HuH-7 (cell line): ENCODE measurements at places on chromosomes 4 and X.
A peak's percentile ranks its signal among the peaks of the same experiment; 100 is the strongest.

DNA sequence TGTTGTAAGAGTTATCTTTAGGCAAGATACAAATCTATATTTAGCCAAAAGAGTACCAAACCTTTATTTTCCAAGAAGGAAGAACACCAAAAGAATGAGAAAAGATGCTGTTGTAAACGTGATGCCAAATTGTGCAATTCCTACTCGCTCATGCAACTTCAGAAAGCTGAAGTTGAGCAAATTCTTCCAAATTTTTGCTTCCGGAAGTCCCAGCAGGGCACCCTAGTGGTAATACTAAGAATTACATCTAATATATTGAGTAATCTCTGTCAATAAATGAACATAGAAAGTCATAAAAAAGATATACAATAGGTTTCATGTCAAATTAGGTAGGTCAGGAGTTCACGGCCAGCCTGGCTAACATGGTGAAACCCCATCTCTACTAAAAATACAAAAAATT, 36.0 kb upstream of the SMARCAD1 start:
- no peak for DNase-seq

GRCh38 chr4:165991325-165992180, 118.5 kb downstream of the TLL1 start:
- no peak for DNase-seq

- no peak for DNase-seq
Measured at GRCh38 chrX:149877636-149878035, 3.3 kb upstream of the MAGEA8 start.

- no peak for DNase-seq
Measured at GRCh38 chrX:11899091-11899490, 141.1 kb downstream of the MSL3 start.

GRCh38 chrX:119655125-119655524, 37.8 kb downstream of the SEPTIN6 start:
- no peak for DNase-seq

DNA sequence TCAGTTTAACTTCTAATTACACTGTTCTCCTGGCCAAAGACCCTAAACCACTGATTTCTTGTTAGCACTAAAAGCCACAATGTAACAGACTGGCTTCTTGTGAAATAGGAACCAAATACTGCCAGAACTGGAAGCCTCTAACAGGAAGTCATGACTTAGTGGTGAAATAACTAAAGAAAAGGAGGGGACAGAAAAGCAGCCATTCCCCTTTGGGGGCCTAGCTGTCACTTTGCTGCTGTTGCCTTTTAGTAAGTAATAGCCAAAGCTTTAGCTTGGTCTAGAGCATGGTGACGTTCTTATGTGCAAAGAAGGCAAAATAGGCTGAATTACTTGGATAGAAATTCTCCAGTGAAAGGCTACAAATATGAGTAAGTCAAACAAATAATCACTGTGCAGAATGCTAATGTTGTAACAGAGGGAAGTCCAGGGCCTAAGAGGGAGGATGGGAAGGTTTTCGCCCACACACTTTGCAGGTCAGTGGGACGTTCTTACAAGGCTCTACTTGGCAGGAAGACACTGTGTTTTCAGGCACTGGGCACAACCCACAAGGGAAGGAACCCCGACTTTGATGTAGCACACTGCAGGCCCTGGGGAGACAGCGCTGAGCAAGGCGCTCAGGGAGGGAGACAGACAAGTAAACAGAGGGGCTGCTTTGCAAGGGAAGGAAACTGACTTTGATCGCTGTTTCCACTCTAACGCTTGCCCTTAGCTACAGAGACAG, 16.7 kb downstream of the GAB3 start:
- no peak for DNase-seq

GRCh38 chr4:140857111-140857510, 100.9 kb upstream of the TBC1D9 start:
- DNase-seq, result no peak

GRCh38 chr4:68271851-68272357, 26.4 kb upstream of the TMPRSS11B start:
- DNase-seq, result peak; percentile 49

- DNase-seq, result no peak
Measured at GRCh38 chrX:150813922-150814321, 84.5 kb downstream of the CD99L2 start.

DNA sequence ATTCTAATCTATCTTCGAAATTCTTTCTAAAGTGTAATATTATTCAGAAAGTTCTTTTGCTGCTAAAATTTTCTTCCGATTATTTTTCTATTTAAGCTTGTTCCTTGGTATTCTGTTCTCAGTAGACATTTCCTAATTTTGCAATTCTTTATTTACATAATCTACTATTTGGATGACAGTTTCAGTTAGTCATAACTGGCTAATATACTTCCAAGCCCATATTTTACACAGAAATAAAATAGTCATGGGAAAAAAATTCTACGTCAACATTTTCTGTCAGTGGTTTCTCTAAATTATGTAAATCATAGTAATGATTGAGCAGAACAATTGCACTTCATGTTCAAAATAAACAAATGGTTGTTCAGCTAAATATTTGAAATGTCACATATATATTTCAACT, 178.0 kb upstream of the ANKRD50 start:
- no peak for DNase-seq

DNA sequence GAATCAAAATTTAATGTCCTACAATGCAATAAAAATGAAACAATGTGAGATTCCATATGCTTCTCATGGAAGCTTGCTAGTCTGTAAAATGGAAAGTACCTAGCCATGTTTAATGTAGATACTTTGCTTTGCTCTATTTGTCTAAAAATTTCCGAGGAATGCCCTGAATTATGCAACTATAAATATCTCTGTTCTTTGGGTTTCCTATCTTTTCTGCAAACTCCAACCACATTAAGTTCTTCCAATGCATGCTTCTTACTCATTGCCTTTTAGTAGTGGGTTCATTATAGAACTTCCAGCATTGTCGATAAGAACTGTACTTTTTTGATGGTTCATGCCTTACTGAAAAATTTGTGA, 178.3 kb downstream of the RASL11B start:
- DNase-seq, result no peak

DNA sequence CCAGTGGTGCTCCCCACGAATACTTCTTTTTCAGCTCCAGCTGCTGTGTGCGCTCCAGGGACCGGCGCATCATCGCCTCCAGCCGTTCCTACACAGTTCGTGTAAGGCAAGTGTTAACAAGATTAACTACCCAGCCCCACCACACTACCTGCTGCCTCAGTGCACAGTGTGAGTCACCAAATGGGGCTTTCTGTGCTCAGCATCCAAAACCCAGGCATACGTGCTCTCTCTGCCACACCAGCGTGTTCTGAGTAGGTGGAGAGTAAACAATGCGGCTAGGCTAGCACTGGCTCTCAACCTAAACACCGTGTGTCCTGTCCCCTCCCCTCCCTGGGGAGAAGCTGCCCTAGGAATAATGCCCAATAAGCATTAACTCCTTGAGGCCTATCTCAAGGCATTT, 60.0 kb downstream of the MAP7D2 start:
- DNase-seq, result no peak

DNA sequence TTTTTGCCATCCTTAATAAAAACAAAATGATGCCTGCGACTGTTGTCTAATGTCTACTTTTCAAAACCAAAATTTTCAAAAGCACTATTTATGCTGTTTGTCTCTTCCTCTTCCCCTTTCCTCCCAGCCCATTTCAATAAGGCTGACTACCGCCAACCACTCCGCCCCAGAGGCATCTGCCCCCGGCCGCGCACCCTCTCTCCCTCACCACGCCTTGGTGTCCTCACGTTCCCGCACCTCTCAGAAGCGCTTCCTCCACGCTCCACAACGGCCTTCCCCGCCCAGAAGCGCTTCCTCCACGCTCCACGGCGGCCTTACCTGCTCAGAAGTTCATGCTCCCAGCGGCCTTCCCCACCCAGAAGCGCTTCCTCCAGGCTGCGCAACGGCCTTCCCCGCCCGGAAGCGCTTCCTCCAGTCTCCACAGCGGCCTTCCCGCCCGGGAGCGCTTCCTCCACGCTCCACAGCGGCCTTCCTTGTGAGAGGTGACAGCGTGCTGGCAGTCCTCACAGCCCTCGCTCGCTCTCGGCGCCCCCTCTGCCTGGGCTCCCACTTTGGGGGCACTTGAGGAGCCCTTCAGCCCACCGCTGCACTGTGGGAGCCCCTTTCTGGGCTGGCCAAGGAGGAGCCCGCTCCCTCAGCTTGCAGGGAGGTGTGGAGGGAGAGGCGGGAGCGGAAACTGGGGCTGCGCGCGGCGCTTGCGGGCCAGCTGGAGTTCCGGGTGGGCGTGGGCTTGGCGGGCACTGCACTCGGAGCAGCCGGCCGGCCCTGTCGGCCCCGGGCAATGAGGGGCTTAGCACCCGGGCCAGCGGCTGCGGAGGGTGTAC, 490.4 kb upstream of the ZFP42 start:
- DNase-seq, result no peak

DNA sequence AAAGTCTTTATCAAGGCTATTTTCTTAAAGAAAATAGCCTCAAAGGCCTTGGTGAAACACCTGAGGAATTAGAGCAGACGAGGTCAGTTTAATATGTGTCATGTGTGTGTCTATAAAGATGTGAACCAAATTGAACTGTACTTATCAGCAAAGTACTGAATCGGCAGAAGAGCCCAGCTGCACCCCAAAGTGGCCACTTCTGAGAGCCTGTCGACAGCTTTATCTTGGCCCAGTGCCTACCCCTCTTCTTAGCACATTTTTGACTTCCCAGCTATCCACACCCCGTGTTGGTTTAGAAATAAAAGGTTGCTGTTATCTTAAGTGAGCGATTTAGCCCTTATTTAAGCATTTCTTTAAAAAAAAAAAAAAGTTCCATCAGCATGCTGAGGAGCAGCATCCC, 329.7 kb downstream of the FBXW7 start:
- DNase-seq, result no peak

DNA sequence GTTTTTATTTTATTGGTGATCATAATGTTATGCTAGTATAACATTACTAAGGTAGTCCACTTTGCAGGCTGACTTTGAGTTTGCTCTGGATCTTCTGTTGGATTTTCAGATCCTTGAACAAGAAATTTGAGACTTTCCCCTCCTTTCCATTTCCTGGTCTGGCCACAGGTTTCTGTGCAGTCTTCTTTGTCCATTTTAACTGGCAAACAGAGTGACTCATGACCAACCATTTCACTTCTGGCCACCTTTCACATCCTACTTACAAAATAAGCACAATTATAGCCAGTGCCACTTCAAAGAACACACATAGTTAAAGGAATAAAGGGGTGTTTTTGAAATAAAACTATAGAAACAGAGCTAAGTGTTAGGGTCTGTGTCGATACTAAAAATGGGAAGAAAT, 8.4 kb downstream of the ANK2 start:
- no peak for DNase-seq

GRCh38 chr4:55794053-55794452, 25.5 kb upstream of the EXOC1L start:
- DNase-seq, result no peak

GRCh38 chr4:87521757-87522374, 7.3 kb downstream of the SPARCL1 start:
- no peak for DNase-seq

DNA sequence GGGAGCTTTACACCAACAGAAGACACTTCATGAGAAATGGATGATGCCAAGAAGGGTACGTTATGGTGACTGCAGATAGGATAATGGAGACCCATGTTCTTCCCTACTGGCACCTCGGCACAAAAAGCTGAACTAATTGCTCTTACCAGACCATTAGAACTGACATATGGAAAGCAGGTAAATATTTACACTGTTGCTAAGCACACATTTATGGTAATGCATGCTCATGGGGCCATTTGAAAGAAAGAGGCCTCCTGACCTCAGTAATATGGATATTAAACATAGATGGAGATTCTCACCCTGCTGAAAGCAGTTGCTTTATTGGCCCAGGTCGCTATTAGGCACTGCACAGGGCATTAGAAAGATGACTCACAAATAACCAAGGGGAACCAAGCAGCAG, 1759.6 kb downstream of the C4orf33 start:
- no peak for DNase-seq

DNA sequence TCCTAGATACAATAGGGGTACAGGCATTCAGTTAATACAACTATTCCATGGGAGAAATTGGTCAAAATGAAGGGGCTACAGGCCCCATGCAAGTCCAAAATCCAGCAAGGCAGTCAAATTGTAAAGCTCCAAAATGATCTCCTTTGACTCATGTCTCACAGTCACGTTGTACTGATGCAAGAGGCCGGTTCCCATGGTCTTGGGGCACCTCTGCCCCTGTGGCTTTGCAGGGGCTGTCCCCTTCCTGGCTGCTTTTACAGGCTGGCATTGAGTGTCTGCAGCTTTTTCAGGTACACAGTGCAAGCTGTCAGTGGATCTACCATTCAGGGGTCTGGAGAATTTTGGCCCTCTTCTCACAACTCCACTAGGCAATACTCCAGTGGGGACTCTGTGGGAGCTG, 12.5 kb upstream of the ASIC5 start:
- DNase-seq, result no peak

DNA sequence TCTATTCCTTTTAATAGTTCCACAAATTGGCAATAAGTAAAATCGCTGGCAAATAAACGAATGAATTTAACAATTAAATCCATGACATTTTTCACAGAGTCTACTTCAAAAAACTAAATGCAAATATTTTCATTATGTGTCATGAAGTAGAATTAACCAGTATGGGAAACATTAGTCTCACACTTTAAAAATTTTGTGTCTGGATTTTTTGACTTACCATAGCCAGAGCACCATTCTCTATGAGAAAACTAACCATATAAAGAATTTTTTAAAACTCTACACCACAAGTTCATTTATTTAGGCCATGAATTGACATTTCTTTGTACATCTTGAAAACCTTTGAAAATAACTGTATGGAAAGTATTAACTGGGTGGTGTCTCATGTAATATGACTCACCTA, 41.2 kb downstream of the PRDM5 start:
- DNase-seq, result no peak

DNA sequence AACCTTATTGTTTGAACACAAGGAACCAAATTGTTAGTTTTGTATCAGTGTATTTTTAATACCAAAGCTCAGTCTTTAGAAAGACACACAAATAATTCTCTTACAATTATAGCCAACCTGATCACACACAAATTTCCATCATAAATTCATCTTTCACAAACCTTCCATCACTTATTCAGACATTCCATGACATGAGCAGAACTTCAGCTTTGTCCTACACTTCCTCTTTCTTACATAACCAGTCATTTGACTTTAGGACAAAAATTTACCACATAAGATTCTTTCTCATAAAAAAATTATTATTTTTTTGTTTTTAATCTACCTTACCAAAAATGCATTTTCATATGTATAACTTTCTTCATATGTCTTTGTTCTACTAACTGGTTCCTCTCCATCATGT, 312.2 kb downstream of the GALNTL6 start:
- no peak for DNase-seq

DNA sequence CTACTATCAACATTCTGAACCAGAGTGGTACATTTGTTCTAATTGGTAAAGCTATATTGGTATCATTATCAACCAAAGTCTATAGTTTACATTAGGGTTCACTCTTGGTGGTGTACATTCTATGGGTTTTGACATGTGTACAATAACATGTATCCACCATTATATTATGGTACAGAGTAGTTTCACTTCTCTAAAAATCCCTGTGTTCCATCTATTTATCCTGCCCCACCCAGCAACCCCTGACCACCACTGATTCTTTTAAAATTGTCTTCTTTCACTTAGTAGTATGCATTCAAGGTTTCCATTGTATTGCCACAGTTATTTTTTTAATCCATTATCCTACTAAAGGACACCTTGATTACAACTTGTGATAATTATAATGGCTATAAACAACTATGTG, 15.3 kb upstream of the TMPRSS11D start:
- DNase-seq, result no peak
